Astrocyte of the cerebellum (primary cell): ENCODE measurements at places on chromosomes 3 and 15.

- DNase-seq: no peak
Observed at GRCh38 chr15:96320703-96321638, 9.5 kb upstream of the NR2F2 start.

DNA sequence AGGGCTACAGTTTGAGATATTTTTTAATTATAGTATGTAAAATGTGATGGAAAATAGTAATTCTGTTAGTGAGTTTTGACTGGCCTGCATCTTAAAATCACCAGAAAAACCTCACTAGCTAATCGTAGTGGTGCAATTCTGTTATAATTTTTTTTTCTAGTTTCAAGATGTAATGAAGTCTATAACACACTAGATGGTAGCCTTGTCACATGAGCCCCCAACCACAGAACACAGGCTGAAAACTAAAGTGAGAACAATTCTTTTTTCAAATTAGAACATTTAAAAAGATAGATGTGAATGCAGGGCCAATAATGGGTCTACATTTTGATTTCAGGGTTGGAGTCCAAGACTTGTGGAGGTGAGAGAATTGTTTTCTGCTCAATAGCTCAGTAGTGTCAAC lies 83.3 kb upstream of the KCNH8 start:
- peak; percentile 8 for DNase-seq

DNA sequence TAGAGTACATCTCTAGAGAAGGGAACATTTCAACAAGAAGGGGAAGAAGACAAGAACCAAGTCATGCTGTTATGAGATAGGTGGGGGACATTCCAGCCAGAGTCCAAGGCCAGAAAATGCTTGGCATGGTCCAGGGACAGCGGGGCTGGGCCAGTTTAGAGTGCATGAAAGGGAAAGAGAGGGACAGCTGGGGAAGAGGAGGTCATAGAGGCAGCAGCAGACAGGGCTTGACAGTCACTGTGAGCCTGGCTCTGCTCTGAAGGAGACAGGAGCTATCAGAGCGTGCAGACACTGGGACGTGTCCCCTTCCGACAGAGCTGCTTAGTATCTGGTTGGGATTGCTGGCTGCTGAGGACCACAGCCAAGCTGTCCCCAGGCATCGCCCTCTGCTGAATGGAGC lies 35.7 kb upstream of the PRR20G start:
- no peak for DNase-seq

GRCh38 chr3:133915685-133916658 lies 20.3 kb upstream of the RAB6B start:
- DNase-seq: no peak

DNA sequence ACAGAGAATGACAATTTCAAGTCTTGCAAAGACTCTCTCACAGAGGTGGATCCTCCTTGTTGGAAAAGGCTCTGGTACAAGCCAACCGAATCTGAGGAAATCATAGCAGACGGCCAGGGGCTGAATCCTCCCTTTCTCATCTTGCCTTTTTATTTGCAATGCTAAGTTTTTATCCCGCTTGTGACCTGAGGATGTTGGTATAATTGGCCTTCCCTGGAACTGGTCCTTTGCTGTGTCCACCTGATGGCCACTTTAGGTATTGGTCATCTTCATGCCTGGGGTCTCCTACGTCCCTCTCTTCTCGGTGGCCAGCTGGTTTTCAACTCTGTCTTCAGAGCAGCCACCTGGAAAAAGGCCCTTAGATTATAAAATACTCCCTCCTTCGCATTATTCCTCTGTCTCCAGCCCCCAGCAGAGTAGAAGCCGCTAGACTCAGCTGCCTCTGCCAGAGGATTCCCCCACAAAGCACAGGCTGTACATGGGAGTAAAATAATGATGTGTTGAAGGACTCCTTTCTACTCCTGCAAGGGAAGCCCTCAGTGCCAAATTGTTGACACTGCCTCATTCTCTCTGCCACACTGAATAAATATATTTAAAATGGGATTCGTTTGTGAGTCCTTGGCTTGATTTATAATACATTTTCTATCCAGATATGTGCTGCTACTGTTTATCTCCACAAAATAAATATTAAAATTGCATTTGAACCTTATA lies 208.9 kb upstream of the CFAP20DC start:
- no peak for DNase-seq

GRCh38 chr3:184343200-184343876 lies 5.9 kb downstream of the FAM131A start:
- DNase-seq: peak; percentile 87

- DNase-seq: no peak
Observed at GRCh38 chr15:77418966-77419835, 703 bp downstream of the PEAK1 start.

DNA sequence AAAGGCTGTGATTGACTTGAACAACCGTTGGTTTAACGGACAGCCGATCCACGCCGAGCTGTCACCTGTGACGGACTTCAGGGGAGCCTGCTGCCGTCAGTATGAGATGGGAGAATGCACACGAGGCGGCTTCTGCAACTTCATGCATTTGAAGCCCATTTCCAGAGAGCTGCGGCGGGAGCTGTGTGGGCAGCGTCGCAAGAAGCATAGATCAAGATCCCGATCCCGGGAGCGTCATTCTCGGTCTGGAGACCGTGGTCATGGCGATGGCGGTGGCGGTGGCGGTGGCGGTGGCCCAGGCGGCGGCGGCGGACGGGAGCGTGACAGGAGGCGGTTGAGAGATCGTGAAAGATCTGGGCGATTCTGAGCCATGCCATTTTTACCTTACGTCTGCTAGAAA lies 7.8 kb upstream of the NANOGP8 start:
- no peak for DNase-seq

DNA sequence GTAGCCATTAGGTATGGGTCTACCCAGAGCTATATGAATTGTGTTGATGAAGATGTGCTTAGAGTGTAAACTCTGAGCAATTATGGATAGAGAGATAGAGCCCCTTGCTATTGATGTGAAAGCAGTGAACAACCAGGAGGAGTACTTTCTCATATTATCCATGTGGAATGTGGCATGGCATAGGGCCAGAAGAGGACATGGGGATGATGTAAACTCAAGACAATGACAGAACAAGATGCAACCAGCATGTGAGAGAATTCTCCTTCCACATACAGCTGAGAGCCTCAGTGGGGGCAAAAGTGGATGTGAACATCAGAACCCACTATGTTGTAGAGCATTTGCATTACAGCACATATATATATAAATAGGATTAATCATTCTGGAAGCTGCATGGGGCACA lies 36.4 kb upstream of the BNC1 start:
- no peak for DNase-seq

DNA sequence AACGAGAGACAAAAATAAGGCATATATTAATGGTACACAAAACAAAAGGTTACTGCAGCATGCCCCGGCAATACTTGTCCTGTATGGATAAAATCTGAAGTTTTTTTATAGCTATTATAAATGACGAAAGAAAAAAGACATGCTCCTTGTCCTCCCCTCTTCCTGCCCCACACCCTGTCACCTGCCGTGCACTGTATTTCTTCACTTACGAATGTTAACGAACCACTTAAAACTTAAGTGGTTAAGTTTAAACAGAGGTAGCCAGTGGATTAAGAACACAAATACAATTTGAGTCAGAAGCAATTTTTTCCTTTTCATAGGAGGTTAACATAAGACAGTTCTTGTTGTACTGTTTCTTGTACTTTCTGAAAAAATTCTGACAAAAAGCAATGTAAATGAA lies 799.1 kb upstream of the NECTIN3 start:
- DNase-seq: no peak

DNA sequence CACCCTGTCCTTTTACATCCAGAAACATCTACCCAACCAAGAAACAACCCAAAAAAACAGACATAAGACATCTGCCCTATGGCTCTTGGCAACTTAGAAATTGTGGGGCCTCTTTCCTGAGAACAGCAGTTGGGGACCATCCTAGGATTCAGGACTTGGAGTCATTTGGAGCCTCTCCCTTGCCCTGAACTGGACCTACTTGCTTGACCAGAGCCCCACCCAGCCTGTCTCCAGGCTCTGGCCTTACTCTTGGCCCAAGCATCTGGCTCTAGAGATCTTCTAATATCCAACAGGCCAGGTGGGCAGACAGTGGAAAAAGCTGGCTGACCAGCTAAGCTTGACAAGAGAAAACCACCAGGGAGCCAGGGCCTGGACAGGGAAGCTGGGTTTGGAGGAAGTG lies 99.1 kb upstream of the C2CD4B start:
- DNase-seq: no peak

- no peak for DNase-seq
Observed at GRCh38 chr3:196501316-196502044, 2.1 kb downstream of the RNF168 start.

DNA sequence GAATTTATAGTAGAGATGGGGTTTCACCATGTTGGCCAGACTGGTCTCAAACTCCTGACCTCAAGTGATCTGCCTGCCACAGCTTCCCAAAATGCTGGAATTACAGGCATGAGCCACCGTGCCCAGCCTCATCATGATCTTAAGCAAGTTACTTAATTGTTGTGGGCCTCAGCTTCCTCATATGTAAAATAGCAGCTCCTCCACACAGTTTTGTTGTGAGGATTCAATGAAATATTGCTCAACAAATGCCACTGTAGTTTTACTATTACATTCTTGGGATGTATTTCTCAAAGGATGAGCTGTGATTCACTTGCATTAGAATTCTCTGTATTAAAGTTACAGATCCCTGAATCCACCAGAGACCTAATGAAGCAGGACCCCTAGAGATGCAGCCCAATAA lies 168.8 kb downstream of the ADAMTS9 start:
- DNase-seq: no peak

- no peak for DNase-seq
Observed at GRCh38 chr3:107992976-107993684, 97.7 kb downstream of the CD47 start.

DNA sequence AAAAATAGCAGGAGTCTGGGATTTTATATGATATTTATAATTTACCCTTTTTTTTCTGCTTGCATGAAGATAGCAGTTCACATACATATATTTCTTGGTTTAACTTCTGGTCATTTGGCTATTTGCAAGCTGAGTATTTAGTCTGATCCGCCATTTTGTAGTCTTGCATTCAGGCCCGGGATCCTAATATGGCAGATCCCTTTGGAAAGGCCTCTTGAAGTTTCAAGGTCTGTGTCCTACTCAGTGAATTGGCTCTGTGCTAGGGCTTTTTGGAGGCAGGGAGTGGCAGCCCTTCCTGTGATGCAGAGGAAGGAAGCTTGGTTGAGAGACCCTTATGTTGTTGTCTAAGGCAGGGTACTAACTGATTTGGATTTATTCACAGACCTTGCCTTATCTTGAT lies 2.9 kb downstream of the SNRPN start:
- DNase-seq: no peak

- DNase-seq: peak; percentile 98
Observed at GRCh38 chr3:111737706-111738086, 121.4 kb upstream of the PHLDB2 start.

DNA sequence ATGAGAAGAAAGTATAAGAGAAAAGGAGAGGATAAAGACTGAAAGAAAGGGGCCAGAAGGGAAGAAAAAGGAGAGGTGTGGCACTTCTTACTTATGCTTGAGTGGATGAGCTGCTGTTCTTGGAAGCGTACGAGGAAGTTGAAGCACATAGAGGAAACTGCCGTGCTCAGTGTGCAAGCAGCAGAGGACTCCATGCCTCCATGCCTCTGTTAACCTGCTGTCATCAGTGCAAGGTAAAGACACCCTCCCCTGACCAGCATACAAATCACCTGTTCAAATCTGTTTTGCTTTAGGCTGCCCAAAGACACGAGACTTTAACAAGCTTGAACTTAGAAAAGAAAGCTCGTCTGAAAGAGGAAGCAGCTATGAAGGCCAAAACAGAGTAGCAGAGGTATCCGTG lies 6.4 kb downstream of the WDR5B start:
- no peak for DNase-seq

DNA sequence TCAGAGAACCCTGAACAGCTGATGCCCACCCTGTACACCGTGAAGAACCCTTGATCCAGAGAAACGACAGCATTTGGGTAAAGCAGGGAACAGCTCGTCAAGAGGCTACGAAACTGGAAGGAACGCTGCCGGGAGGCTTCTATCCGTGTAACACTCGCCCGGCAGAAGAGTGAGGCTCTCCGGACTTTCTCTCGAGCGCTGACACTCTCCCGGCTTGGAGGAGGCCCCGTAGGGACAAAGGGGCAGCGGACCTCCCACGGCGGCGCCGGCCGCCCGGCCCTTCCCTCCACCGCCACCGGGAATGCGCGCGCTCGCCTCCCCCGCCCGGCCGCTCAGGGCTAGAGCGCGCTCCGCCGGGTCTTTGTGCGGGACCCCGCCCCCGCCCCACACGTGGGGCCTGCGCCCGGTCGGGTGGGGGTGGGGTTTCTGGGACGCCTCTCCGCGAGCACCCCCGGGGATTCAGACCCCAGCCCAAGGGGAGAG lies 1.7 kb downstream of the HYAL2 start:
- no peak for DNase-seq

- DNase-seq: no peak
Observed at GRCh38 chr3:177279118-177279815, 82.0 kb upstream of the TBL1XR1 start.

DNA sequence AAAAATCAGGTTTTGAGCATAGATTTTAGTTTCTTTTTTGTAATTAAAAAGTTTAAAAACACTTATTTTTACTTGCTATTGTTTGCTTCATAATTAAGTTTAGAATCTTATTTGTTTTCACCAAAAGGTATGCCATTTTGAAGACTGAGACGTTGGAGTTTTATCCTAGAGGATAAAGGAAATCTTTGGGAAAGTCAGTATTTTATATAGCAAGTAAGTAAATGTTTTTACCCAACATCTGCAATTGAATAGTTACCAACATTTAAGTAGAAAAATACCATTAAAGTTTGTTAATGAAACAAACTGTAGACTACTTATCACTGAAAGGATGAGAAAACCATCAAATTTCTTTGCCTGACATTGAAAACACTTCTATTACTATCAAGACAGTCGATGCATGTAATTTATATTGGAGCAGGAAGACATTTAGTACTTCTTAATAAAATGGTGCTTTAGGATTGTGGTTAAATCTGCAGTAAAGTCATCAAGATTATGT lies 14.0 kb upstream of the CHD2 start:
- no peak for DNase-seq

DNA sequence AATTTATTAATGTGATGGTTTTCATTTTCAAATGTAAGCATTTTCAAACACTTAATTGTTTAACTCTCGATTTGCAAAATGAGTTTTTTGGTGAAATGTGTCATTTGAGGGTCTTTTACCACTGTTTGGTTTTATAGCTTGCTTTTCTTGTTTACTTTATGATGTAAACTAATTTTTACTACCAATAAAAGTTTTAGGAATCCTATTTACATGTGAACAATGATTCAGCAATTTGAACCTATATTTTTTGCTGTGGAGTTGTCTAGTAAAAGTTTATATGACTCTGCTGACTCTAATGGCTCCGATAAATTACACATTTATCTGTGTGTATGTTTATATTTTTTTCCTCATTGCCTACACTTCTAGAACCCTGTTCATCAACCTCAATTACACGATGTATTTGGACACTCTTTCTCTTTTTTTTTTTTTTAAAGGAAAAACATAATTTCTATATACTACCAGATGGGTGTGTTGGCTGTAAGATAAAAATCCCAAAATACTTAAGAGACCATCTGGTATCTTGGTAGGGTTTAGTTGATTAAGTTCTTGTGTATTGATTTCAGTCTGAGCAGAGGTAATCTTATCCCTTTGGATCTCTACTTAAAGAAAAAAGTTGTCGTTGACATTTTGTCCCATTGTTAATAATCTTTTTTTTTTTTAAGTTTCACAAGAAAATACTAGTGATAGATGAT lies 89.5 kb downstream of the PTPRG start:
- no peak for DNase-seq
